ENCODE measurements at places on chromosomes 3 and 15.
A peak's percentile ranks its signal among the peaks of the same experiment; 100 is the strongest.

DNA sequence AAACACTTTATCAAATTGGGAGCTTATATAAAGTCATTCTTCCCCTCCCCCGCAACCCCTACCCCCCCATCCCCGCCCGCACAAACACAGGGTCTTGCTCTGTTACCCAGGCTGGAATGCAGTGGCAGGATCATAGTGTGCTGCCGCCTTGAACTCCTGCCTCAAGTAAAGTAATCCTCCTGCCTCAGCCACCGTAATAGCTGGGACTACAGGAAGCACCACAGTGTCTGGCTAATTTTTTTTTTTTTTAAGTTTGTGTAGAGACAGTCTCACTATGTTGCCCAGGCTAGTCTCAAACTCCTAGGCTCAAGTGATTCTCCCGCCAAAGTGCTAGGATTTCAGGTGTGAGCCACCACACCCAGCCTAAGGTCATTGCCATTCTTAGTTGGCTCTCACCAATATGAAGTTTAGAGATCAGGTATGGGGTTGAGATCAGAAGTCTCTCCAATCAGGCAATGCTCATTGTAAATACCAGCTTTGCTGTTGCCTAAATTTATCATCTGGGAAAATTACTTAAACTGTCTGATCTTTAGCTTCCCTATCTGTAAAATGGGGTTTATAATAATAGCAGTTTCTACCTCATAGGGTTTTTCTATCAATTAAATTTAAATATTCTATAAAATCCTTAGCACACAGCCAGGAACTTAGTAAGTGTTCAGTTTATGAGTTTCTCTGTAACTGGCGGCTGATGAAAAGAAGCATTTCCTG, 60.3 kb downstream of the TGFBR2 start:
- no peak for DNase-seq

DNA sequence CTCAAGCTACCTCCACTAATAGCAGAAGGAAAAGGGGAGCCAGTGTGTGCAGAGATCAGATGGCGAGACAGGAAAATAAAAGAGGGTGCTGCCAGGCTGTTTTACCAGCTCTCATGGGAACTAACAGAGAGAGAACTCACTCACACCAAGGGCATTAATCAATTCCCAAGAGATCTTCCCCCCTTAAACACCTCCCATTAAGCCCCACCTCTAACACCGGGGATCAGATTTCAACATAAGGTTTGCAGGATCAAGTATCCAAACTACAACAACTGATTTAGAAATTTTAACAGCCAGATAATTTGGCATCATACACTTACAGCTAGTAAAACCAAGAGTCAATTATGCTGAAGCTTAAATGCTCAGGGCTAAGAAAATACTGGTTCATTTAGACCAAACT, 18.9 kb downstream of the CD200 start:
- no peak for DNase-seq

DNA sequence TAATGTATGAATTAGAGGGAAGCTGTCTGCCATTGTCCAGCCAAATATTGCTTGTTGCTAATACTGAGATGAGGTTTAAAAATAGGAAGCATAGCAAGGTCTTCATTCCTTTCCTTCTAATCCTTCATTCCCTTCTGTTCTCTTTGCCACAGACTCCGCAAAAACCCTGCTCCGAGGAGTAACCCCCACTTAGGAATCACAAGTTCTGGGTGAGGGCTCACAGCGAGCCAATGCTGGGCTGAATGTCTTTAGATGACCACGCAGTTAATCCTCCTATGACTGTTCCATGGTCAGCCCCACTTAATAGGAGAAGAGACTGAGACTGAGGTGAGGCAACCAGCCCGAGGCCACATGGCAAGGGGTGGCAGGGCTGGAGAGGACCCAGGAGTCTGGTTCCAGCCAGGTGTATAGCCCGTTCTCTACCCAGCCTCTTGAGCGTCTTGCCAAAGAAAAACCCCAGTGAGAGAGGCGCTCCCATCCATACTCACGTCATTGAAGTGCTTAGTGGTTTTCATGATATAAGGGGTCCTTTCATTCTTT, 44.9 kb upstream of the CTSH start:
- no peak for DNase-seq

GRCh38 chr3:194598771-194599557, 34.3 kb downstream of the TMEM44 start:
- no peak for DNase-seq

DNA sequence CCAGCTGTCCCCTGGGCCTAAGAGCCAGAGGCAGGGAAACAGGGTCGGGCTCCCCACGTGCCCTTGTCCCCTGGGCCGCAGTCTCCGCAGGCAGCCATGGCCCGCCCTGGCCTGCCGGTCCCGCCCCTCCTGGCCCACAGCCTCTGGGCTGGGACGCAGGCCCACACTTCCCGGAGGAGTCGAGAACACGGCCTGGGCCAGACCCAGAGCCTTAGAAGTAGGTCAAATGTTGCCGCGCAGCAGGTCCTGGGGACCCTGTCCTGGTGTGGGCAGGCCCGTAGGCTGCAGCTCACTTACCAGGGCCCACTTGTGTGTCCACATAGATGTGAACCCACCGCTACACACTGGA, 4.3 kb upstream of the MYL3 start:
- no peak for DNase-seq

DNA sequence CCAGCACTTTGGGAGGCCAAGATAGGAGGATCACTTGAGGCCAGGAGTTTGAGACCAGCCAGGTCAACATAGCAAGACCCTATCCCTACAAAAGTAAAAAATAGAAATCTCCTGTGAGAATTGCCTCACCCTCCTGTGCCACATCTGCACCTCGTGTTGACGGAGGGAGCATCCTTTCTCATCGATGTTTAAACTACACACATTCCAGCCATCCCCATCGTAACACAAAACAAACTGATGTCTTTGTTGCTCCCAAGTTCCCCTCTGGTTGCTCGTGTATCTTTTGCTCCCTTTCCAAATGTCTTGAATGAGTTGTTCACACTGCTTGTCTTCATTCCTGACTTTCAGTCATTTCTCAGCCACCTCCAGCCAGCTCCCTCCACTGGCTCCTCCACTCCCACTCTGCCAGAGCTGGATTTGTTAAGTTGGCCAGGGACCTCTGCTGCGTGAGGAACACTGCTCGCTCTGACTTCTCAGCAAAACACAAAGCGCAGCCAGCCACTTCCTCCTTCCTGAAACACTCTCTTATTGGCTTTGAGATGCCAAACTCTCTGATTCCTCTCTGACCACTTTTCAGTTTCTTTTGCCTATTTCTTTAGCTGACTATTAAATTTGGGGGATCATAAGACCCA, 53.6 kb upstream of the ATP13A3 start:
- DNase-seq, result no peak

DNA sequence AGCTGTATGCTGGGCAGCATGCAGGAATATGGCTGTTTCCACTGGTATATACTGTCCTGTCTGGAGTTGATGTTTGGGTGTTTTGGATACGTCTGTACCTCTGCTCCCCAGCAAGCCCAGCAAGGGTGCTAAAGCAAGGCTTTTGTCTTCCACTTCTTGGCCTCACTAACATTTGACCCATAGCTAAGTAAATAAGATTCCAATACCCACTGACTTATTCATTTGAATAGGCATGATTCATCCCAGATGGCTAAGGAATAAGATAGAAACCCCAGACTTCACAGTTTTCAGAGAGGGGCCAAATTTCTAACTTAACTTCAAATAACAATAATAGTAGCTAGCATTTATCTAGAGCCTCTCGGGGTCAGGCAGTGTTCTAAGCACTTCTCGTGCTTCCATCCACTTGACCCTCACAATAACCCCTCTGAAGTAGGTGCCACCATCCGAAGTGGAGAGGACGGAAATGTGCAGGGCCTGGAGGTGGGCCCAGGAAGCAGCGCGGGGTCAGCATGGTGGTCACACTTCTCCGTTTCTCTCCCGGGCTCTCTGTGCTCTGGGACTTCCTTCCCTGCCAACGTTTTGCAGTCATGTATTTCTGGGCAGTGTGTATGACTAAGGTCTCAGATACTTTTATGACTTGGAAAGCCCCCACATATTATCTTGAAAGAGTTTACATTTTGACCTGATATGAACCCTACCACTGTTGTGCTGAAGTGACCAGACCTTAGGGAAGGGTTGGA, 39.3 kb downstream of the LRRK1 start:
- DNase-seq, result no peak

GRCh38 chr15:60729850-60730458, 251.0 kb upstream of the ICE2 start:
- no peak for DNase-seq

DNA sequence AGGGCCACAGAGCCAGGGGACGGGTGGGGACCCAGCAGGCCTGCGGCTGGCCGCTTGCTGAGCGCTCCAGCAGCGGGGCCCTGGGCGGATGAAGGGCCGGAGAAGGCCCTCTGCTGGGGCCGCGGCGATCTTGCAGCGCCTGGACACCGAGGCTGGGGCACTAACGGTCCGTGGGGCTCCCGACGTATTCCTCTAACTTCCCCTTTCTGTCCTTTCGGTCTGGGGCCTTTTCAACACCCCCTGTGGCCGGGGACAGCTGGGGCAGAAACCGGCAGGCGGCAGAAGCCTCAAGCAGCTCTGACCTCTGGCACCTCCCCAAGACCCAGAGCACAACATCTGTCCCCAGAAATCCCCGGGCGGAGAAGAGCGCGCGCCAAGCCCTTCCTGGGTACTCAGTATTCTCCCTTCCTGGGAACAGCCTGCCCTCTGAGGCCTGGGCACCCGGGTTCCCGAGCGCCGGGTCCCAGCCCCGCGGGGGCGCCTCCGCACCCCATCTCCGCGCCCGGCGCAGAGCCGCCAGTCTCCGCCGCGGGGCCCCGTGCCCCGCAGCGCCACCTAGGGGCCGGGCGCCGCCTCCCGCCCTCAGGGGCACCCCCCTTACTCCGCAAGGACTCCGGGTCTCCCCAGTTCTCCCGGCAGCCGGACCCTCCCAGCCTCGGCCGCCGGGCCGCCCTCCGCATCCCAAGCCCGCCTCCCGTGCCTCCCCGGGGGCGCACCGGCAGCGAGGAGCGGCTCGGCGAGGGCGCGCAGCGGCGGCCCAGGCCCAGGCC, 582 bp upstream of the SLCO3A1 start:
- DNase-seq, result peak; percentile 26

DNA sequence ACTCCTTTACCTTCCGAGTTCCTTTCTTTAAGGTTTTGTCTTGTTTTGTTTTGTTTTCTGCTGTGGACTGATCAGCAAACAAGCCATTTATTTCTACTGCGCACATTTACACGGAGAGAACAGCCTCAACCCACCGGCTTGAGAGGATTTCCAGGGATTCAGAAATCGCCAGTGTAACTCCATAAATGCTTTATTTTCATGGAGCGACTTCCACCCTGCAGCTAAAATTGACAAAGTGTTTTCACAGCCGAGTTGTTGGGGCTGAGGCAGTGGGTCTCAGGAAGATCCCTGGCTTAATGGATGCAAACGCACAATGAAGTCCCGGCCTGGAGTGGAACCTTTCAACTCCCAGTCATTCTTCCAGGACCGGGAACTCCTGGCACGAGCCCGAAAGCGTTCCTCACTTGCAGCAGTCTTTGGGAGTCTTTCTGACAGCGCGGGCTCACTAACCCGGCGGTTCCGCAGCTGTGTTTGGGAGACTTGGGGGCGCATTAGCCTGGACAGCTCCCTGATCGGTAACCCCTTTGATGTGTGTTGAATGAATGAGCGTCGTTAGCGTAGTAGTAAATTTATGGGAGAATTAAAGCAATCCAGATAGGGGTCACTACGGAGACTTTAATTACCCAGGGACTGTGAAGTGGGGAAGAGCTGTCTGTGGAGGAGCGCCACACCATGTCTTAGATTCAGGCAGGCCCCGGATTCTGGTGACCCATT, 785 bp upstream of the MYRIP start:
- DNase-seq, result no peak

GRCh38 chr15:90306560-90306959, 41.1 kb downstream of the NGRN start:
- no peak for DNase-seq

- DNase-seq, result no peak
Measured at GRCh38 chr3:197490098-197491058, 65.4 kb downstream of the BDH1 start.

DNA sequence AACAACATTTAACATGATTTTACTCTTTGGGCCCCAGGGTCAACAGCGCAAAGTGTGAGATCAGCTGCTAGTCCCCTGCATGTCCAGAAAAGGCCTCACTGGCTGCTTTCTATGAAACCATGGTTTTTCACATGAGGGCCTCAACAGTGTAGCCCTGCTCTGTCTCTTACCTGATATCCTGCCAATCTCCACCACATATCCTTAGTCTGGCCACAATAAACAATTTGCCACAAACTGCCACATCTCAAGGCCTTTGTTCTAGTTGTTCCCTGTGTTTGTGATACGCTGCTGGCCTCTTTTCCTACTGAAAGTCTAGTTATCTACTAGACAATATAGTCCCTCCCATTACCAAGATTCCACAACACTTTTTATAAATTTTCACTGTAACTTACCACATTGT, 17.7 kb downstream of the VPS39 start:
- DNase-seq, result no peak

- no peak for DNase-seq
Measured at GRCh38 chr3:190566043-190566933, 52.4 kb downstream of the IL1RAP start.

GRCh38 chr3:10981961-10982360, 10.6 kb upstream of the SLC6A1 start:
- DNase-seq, result no peak

- no peak for DNase-seq
Measured at GRCh38 chr3:78888635-78889034, 879.2 kb downstream of the ROBO1 start.

DNA sequence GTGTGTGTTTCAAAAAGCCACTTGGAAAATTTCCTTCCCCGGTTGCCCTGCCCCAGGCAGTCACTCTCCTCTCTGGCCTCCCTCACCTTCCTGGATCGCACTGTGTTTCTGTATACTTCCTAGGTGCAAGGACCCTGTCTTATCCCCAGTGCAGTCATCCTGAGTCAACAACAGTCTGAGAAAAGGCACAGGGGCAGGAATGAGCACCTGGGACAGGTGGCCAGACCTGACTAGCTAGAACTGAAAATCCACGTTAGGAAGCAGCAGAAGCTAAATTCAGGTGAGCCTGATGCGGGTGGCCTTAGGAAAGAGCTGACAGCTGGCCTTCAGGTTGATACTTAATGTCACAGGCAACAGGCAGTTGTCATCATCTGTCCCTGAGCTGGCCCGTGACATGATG, 62.9 kb upstream of the VGLL4 start:
- DNase-seq, result no peak

DNA sequence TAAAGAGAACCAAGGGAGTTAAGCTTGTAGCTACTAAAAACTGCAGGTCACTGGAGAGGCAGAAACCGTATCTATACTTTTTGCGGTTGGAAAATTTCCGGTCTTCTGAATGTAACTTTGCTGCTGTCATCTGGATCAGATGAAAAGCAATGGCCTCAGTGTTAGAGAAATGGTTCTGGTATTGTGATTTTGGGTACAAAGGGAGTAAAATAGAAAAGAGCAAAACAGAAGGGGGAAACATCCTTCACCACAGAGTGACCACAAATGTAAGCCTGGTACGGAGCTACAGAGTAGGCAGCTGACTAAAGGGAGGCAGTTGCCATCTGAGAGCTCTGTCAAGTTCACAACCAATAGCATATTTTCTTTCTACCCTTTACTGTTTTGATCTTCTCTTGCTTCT, 5.6 kb downstream of the CD96 start:
- DNase-seq, result no peak

DNA sequence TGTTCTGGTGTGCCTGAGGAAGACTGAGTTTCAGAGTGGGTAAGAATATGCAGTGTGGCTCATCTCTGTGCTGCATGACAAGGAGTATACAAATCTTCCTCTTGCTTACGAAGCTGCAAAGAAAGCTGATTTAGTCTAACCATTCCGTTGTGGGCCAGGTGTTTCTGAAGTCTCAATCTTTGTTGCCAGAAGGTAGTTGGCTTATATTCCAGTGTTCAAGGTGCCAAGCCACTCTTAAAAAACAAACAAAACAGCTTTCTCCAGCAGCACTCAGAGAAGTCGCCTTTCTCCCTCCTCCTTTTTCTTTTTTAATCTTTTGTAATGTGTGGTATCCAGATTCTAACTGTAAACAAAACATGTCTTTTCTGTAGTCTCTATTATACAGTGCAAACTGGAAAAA, 872.4 kb downstream of the NAALADL2 start:
- DNase-seq, result no peak
